ENCODE measurements at places on chromosomes 5 and 9. TPM values are rescaled to one million over a fixed set of nuclear protein-coding genes. Genes with fewer than 3 reads are reported as not detected.
A peak's percentile ranks its signal among the peaks of the same experiment; 100 is the strongest.

FOXD4L4 gene
- 0.16 TPM for total RNA-seq

BAAT gene
- total RNA-seq, result 0.19 TPM

- no peak for DNase-seq
- no peaks in the 10 kb centered on the region for H3K27me3 ChIP-seq
- no peak overlapping the region for H3K27ac ChIP-seq
- peaks cover 8% of the 10 kb centered on the region for H3K4me1 ChIP-seq
These were observed 3.0 kb upstream of the HRCT1 start for GRCh38 chr9:35903049-35903448.

GRCh38 chr9:76018235-76018634, 127.8 kb downstream of the PCSK5 start:
- peaks cover 56% of the 10 kb centered on the region for H3K4me1 ChIP-seq
- H3K27ac ChIP-seq, result no peak overlapping the region
- peak; percentile 34 for DNase-seq
- H3K4me3 ChIP-seq, result peak overlapping the region; percentile 33
- H3K36me3 ChIP-seq, result no peaks in the 10 kb centered on the region

DNA sequence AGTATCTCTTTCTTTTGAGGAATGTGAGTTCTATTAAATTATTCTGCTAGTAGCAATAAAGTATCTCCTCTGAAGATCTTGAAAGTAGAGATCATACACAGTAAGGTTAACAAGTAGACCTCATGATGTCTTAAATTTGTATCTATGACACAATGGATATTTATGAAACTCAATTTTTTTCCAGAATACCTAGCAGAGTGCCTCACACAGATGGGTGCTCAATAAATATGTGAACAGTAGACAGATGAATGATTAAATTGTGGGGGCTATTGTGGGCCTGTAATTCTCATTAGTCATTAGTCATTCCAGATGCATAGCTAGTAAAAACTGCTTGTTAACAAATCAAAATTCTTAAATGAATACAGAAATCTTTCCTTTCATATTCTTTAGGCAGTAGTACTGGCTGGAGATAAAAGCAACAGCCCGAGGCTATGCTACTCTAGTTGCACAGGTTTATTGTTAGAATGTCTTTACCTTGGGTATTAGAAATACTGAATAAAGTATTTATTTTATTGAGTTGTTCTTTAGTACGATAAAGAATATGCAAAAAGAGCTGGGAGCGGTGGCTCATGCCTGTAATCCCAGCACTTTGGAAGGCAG, 22.0 kb downstream of the CHD1 start:
- H3K4me1 ChIP-seq, result peaks cover 75% of the 10 kb centered on the region
